ENCODE measurements at places on chromosomes 3 and 15.

GRCh38 chr3:24360957-24361356, 133.7 kb downstream of the THRB start:
- DNase-seq, result no peak

GRCh38 chr3:141051443-141052200, 475 bp downstream of the SPSB4 start:
- peak; percentile 9 for DNase-seq

DNA sequence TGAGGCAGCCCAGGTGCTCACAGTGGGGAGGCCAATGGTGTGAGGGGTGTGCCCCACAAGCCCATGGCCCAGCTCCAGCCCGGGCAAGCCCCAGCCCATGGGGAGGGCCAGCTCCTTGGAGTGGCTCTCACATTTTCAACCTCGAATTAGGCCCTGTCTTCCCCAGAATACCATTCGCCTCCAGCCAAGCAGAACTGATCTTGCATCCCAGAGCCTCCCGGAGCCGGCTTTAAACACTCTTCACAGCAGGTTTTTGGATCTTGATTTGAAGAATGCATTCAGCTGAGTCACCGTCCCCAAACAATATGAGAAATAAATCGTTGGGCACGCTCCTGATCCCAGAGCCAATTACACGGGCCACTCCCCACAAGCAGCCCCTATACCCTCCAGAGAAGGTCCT, 23.7 kb downstream of the TPRA1 start:
- DNase-seq, result no peak

DNA sequence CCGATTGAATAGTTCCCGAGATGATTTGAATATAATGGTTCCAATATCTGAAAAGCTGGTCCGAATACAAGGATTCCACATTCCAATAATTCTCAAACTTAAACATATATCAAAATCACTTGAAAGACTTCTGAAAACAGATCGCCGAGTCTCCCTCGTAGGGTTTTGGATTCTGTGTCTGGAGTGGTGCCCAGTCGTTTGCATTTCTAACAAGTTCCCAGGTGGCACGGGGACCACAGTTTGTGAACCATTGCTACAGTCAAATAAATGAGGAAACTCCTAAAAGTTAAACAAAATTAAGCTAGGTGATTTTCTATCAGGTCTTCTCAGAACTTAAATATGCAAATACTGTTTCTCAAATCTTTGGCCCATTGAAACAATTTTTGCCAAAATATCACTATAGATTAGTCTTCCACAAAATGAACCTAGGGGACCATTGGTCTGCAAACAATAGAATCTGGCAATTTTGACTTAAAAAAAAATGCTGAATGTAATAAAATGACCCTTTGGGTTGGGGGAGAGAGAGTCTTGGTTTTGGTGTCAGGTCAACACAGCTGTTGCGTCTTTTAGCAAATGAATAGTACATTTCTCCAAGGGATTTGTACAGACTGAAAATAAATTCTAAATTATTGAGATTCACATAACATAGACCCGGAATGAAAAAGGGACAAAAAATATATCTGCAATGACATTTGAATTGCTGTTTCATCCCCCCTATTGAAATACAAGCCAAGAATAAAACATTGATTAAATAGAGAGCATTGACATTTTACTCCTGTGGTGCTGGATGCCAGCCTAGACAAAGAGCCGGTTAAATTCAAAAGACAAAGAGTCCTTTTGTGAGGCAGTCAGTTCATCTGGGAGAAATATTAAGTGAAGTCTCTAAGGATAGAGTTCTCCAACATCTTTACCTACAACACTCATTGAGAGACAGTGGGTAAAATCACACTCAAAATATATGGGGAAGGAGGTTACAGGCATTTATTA, 175.7 kb upstream of the ADAMTS9 start:
- DNase-seq, result no peak

DNA sequence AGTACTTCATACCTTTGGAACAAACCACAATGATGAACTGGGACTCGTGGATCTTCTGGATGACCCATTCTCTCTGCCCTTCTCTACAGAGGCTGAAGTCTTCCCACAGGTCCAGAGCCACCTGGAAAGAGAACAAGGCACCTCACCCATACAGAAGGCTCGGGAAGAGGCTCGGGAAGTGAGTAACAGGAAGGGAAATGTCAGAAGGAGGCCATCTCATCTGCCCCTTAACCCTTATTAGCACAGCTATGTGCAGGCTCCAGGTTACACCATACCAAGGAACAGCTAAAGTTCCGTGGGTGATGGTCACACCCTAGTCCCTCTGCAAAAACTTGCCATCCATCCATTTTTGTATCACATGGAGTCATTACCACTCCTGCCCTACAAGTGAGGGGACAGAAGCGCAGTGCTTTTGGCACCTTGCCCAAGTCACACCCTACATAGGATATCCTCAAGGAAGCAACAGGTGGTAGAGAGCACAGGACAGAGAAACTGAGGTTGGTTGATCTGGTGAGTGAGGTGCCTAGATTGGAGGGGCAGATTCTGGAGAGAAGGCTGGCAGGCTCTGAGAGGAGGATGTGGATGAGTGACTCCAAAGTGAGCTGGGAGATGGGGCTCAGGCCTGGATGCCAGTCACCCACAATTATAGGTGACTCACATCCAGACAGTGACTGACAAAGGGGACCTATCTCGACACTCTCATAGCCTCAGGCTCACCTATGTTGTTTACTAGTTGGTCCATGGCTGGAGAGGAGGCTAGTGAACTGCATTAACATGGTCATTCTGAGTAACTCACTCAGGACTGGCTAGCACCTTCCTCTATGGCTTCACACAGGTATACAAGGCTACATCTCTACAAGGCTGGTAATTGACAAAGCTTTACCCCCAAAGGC, 38.2 kb downstream of the SPATA12 start:
- no peak for DNase-seq

GRCh38 chr15:49082960-49083359, 36.7 kb upstream of the SECISBP2L start:
- DNase-seq, result no peak

GRCh38 chr3:99084156-99084555, 182.7 kb upstream of the DCBLD2 start:
- no peak for DNase-seq

DNA sequence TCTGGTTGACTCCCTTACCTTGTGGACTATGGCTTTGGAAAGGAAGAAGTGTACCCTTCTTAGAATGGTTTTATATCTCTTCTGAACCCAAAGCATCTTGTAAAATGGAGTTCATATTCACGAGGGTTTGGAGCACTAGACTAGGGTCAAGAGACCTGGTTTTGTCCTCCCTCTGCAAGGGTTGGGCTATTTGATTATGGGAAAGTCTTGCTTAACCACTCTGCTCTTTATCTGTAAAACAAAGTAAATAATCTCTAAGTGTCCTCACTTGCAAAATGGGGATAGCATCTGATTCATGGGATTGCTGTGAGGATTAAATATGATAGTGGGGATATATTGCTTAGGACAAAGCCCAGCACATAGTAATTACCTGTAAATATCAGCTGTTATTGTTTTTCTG, 17.9 kb upstream of the SLC2A2 start:
- no peak for DNase-seq

GRCh38 chr15:58314593-58315216, 117.1 kb upstream of the LIPC start:
- DNase-seq, result no peak

Data from hematopoietic multipotent progenitor cell (in vitro differentiated cells).